ENCODE measurements at places on chromosomes 3 and 15.

- no peak for DNase-seq
These were observed 1.7 kb downstream of the RAB11A start for GRCh38 chr15:65870889-65871533.

- no peak for DNase-seq
These were observed 6.7 kb downstream of the COPS2 start for GRCh38 chr15:49148727-49149126.

DNA sequence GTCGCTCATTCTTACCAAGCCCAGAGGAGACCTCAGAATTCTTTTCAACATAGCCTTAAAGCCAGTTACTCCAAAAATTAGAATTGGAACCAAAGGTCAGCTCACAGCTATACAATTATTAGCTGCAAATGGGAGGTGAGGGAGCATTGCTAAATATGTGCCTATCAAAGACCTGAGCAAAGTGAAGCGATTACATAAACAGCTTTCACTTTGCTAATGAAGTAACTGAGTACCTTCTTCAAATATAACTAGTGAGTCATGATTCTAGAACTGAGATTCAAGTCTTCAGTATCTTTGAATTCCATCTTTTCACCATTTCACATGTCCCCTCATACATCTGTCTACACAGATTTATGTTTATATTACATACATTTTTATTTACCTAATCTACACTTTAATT, 122.6 kb downstream of the P2RY1 start:
- no peak for DNase-seq

- no peak for DNase-seq
These were observed 654 bp upstream of the C3orf38 start for GRCh38 chr3:88149101-88149508.

DNA sequence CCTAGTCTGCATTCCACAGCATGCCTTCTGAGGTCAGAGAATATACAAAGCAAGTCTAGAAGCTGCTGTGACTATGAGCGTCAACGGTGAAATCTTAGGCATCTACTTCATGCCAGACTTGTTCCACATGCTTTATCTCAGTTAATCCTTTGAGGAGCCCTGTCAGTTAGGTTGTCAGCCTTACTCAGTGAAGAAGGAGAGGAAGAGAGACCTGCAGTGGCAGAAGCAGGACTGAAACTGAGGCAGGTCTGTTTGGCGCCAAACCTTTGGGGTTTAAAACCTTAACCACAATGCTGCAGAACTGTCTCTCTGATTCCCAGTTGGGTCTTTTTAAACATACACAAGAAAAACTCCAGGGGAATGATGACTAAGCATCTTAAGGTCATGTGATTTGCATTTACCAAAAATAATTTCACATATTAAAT, 139.0 kb upstream of the LIPC start:
- DNase-seq, result no peak

- DNase-seq, result no peak
These were observed 1.0 kb downstream of the PDE12 start for GRCh38 chr3:57557085-57557537.

GRCh38 chr3:35438101-35438500, 201.2 kb upstream of the ARPP21 start:
- no peak for DNase-seq

- no peak for DNase-seq
These were observed 28.3 kb upstream of the AP4E1 start for GRCh38 chr15:50880206-50880605.

DNA sequence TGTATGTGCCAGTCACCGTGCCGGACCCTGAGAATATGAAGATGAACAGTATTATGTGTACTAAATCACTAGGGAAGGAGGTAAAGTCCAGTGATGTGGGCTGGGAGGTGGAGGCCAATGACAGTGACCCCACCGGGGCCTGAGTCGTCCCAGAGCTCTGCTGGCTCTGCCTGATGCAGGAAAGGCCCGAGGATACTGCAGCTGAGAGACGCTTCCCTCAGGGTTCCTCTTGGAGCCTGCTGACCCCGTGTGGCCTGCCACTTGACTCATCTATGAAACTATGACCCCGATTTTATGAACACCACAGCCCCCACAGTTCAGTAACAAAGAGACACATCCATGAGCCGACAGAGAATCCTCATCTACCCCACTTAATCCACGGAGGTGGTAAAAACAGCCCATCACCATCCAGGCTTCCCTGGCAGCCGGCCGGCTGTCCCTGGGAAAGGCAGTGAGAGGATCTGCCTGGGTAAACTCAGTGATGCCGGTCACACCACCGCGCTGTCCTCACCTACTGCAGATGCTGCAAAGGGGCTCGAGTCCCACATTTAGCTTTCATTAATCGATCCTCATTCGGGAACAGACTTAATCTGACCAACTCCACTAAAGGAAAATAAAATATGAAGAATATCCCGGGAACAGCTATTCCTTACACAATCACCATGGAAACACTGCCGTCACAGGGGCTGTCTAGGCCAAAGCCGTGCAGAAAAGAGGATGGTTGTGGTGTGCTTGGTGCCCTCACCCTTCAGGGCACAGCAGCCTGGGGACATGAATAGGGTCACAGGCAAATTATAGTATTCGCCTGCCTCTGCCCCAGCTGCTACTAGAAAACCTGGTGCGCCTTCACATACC, 82.9 kb downstream of the ARRDC4 start:
- DNase-seq, result no peak

DNA sequence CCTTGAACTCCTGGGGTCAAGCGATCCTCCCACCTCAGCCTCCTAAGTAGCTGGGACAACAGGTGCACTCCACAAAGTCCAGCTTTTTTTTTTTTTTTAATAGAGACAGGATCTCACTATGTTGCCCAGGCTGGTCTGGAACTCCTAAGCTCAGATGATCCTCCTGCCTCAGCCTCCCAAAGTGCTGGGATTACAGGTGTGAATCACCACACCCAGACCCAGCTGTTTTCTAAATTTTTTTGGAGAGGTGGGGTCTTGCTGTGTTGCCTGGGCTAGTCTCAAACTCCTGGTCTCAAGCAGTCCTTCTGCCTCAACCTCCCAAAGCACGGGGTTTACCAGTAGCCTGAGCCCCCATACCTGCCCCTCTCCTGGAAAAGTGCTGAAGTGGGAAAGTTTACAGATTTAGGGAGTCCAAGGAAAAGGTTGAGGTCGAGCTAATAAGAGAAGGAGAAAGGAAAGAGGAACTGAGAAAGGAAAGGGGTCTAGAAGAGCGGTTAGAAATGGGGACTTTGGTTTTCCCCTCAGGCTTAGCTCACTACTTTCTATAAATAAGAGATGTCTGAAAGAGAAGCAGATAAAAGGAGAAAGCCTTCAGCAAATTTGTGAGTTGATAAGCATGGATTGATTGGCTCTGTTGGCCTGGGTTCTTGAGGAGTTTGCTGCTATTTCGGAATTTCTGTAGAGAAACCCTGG, 23.6 kb downstream of the UBE2E1 start:
- DNase-seq, result no peak

GRCh38 chr3:58434511-58434910, 879 bp upstream of the PDHB start:
- DNase-seq, result no peak

GRCh38 chr15:99416191-99417188, 149.3 kb upstream of the MEF2A start:
- DNase-seq, result no peak

DNA sequence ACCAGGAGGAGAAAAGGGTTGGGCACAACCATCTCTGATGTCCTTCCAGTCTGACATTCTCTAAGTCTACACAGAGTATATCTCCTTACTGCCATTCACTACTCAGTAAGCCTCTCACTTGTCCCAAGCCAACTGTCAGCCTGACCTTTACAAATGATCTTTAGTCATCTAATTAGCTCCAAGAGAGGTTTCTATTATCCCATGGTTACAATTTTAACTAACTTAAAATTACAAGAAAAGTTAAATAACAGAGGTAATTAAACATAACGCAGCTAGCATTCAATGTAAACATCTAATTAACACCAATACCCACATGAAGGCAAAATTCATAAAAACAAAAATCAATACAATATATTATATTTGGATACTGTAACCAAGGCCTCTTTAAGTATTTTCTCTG, 126.9 kb downstream of the LSAMP start:
- DNase-seq, result no peak

DNA sequence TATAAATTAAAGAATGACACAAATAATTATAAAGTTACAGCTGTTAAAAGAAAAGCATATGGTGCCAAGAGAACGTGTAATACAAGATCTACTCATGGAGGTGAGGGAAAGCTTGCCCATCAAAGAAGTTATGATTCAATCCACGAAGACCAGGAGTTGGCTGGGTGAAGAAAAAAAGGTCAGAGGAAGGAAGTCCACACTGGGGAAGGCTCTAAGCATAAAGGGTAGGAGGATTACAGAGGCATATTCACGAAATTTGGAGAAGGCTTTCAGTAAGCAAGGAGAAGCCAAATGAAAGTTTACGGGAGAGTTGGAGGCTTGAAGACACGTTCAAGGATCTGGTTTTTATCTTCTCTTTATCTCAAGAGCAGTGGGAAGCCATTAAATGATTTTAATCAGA, 1.8 kb upstream of the TGFBR2 start:
- DNase-seq, result no peak

- DNase-seq, result no peak
These were observed 567.7 kb upstream of the TBL1XR1 start for GRCh38 chr3:177764933-177765332.

- no peak for DNase-seq
These were observed 20.5 kb downstream of the PRKCD start for GRCh38 chr3:53181528-53181927.

DNA sequence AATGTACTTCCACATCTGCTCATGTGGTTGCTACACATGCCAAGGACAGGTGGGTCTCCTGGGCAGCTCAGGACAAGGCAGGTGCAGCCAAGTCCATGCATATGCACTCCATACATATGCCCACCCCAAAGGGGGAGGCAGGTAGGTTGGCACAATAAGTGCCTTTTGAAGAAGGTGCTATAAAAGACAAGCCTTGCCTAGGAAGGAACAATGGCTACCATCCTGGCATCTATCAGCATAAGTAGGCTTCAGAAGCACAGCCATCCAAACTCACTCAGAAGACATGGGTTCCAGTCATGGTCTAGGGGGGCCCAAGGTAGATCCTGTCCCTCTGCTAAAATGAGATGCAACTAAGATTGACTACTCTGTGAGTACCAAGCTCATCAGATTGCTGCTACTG, 34.6 kb downstream of the NBEAL2 start:
- DNase-seq, result no peak

DNA sequence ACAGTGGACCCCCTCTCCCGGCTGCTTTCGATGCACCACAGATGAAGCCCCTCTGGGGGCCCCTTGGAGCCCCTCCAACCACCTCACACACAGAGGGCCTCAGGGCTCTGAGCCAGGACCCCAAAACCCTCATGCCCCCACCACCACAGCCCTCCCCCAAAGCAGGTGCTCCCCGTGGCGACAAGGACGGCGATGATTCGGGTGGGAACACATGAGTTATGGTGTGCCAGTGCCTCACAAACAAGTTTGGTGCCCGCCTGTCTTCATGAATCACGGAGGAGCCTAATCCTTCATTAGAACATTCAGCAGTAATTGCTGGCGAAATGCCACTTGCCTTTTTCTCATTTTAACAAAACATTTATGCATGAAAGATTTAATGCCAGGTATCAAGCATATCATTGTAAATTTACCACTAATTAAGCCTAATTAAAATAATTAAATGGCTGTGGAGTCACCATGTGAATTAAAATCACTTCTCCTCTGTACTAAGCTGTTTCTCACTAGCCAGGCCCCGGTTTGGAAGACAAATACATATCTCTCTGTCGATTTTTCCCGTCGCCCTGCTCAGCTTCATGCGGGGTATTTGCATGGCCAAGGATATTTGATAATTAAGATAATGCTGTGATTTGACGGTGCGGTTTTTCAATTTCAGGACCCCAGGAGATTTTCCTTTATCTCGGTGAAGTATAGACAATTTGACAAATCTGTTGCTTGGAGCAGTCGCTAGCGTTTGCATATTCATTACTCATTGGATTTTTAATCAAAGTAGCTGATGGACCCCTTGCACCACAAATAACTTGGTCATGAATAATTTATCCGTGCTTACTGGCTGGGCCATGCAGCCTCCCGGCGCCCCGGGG, 157.0 kb downstream of the TLE3 start:
- no peak for DNase-seq
